Neural crest cell (in vitro differentiated cells): ENCODE measurements at places on chromosomes 6 and 20.

- peak; percentile 47 for DNase-seq
- H3K27me3 ChIP-seq: peaks cover 87% of the 10 kb centered on the region
- H3K4me1 ChIP-seq: peaks cover 4% of the 10 kb centered on the region
- H3K36me3 ChIP-seq: no peaks in the 10 kb centered on the region
- no peak overlapping the region for H3K27ac ChIP-seq
Measured at GRCh38 chr20:33211817-33212424, 5.2 kb upstream of the BPIFA3 start.

DNA sequence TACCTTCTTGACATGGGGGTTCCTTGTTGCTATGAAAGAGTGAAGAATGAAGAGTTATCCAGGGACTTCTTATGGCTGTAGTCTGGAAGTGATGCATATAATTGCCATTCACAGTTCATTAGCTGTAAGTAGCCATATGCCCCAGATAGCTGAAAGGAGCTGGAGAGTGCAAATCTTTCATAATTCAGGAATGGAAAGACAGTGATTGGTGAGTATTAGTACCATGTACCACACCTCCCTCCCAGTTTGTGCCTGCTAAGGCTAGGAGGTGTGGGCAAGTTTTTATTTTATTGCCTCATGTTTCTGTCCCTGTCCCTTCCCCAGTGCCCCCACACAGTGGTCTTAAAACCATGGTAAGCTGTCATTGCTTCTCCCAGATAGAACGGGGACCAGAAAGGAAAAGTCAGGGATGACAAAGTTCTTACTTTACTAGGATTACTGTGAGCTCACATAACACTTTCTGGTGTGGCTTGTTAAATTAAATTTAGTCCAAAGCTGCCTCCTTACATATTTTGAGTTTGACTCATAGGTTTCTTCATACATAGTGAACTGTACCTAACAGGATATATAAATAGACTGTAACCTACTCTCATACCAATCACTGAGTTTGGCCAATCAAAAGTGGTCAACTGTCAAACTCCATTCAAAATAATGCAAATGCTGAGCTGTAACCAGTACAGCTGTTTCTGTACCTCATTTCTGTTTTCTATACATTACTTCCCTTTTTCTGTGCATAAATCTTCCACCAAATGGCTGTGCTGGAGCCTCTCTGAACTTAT, 119.4 kb downstream of the RFPL4B start:
- peaks cover 3% of the 10 kb centered on the region for H3K36me3 ChIP-seq
- H3K4me3 ChIP-seq: no peak overlapping the region
- H3K27me3 ChIP-seq: no peaks in the 10 kb centered on the region
- DNase-seq: no peak

DNA sequence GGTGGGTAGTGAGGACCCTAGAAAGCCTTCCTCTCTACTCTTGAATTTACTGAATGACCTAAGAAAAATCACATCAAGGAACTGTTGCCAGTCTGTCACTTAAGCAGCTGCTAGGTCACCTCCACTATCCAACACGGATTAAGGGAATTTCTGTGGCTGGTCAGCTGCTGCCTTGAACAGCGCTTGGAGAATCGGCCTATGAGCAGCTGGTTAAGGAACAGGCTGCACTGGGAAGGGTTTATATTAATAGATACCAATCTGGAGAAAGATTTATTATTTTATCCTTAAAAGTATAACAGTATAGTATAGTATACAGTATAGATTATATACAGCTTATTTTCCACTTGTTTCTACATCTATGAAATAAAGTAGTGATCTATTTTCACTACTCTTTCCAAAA, 6.5 kb downstream of the PTPRK start:
- peaks cover 43% of the 10 kb centered on the region for H3K4me1 ChIP-seq
- H3K36me3 ChIP-seq: no peaks in the 10 kb centered on the region
- H3K27ac ChIP-seq: no peak overlapping the region
- H3K27me3 ChIP-seq: peaks cover 15% of the 10 kb centered on the region

- H3K36me3 ChIP-seq: no peaks in the 10 kb centered on the region
- H3K27ac ChIP-seq: no peak overlapping the region
- no peak overlapping the region for H3K4me3 ChIP-seq
- no peak for DNase-seq
- no peaks in the 10 kb centered on the region for H3K4me1 ChIP-seq
- no peaks in the 10 kb centered on the region for H3K27me3 ChIP-seq
Measured at GRCh38 chr6:121382467-121383121, 48.3 kb upstream of the TBC1D32 start.

DNA sequence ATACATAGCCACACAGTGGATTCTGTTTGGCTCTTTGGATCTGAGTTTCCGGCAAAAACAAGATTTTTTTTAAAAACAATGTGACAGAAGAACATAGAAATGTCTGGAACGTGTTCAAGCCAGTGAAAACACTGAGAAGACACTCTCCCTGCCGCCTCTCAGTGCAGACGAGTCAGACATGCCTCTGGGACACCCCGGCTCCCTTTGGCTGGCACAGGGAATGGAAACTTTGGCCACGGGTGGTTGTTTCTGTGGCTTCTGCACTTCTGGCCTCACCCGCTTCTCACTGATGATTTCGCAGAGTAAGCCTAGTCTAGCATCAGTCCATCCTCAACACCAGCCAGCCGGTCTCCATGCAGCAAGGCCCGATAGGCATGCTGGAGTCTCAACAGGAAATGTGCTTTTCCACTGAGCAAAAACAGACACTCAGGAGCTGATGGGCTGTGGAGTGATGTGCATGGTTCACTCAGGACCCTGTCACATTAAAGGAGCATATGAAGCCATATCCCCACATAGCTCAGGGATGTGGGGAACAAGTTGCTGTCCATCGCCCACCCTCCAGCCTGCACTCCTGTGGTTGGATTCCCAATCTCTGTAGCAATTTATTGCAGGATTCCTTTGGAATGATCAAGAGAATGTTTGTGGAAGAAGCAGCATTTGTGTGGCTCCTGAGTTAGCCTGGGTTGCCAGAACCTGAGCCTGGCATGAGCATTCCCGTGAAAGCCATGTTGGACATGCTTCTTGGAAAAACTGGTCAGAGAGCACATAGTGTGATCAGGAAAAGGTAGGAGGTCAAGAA, 262.0 kb upstream of the RIN2 start:
- no peak for DNase-seq
- H3K36me3 ChIP-seq: no peaks in the 10 kb centered on the region
- H3K27ac ChIP-seq: no peak overlapping the region
- no peaks in the 10 kb centered on the region for H3K4me1 ChIP-seq

GRCh38 chr6:64807785-64808184, 899.2 kb downstream of the EYS start:
- no peak overlapping the region for H3K27ac ChIP-seq

- no peaks in the 10 kb centered on the region for H3K36me3 ChIP-seq
- no peak overlapping the region for H3K4me3 ChIP-seq
- no peaks in the 10 kb centered on the region for H3K27me3 ChIP-seq
- H3K27ac ChIP-seq: no peak overlapping the region
- DNase-seq: no peak
Measured at GRCh38 chr6:82076916-82077315, 170.6 kb downstream of the IBTK start.

DNA sequence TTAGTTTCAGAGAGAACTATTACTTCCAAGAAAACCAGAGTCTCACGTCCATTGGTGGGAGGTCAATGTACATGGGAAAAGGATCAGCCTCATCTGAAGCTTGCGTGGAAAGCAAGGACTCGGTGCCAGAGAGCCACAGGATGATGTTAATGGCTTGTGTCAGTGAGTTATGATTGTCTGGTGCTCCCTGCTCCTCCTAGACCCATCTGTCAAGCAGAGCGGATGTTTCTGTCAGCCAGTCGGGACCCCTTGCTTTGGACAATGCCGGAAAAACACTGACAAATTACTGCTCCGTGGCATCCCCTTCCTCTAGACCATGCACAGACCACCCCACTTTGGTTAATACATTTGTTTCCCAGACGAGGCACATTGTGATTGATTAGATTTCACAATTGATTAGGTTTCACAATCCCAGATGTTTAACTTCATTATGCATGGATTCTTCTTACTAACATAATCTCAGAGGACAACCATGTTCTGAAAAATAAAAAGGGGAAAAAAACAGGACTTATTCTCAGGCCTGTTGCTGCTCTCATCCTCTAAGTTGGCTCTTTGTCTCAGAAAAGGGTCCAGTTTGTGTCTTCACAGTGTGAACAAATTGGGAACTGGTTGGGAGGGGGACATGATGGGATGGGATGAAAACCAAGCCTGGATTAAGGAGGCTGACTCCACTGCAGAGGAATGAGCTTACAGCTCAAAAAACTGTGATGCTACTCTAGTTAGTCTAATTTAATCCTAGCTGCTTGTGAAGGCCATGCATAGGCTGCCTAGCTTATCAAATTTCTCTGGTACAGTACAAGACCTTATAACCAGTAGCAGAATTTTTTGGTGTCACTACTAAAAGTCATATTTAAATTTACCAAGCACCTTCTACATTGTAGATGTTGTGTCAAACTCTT, 51.9 kb downstream of the UNC5CL start:
- peaks cover 7% of the 10 kb centered on the region for H3K4me1 ChIP-seq
- no peak overlapping the region for H3K4me3 ChIP-seq
- no peaks in the 10 kb centered on the region for H3K36me3 ChIP-seq
- no peaks in the 10 kb centered on the region for H3K27me3 ChIP-seq
- DNase-seq: no peak

DNA sequence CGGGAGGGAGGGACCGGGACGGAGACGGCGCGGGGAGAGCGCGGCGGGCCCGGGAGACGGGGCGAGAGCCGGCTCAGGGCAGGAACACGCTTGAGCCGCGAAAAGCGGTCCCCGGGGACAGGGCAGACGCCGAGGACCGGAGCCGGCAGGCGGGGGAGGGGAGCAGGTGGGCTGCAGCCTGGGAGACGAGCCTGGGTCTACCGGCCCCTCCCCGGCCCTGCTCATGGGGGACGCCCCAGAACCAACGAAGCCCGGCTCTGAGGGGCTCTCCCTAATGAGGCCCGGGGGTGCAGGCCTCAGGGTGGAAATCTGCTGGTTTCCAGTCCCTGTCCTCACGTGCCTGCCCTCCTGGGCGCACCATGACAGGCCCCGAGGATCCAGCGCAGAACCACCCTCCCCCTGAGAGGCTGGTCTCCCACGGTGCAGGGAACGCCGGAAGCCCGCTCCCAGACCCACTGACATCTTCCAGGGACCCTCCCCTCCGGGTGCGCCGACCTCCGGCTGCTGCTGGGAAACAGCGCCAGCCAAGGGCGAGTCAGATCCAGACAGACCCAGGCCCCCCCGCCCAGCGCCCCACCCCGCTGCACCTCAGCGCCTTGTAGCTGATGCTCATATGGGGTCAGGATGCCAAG, 571 bp upstream of the EEF1A2 start:
- H3K4me3 ChIP-seq: no peak overlapping the region
- peaks cover 47% of the 10 kb centered on the region for H3K27me3 ChIP-seq
- peaks cover 2% of the 10 kb centered on the region for H3K36me3 ChIP-seq
- H3K4me1 ChIP-seq: peaks cover 5% of the 10 kb centered on the region
- DNase-seq: no peak
- H3K27ac ChIP-seq: no peak overlapping the region

DNA sequence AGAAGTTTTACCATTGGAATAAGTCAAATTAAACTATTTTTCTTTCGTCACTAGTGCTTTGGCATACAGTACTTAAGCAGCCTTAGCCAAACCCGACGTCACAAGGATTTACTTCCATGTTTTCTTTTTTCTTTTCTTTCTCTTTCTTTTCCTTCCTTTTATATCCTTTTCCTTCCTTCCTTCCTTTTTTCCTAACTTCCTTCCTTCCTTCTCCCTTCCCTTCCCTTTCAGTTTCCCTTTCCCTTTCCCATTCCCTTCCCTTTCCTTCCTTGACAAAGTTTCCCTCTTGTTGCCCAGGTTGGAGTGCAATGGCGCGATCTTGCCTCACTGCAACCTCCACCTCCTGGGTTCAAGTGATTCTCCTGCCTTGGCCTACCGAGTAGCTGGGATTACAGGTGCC, 9.9 kb downstream of the ULBP3 start:
- no peaks in the 10 kb centered on the region for H3K4me1 ChIP-seq
- peaks cover 33% of the 10 kb centered on the region for H3K36me3 ChIP-seq
- no peak overlapping the region for H3K4me3 ChIP-seq
- no peak for DNase-seq
- no peak overlapping the region for H3K27ac ChIP-seq

DNA sequence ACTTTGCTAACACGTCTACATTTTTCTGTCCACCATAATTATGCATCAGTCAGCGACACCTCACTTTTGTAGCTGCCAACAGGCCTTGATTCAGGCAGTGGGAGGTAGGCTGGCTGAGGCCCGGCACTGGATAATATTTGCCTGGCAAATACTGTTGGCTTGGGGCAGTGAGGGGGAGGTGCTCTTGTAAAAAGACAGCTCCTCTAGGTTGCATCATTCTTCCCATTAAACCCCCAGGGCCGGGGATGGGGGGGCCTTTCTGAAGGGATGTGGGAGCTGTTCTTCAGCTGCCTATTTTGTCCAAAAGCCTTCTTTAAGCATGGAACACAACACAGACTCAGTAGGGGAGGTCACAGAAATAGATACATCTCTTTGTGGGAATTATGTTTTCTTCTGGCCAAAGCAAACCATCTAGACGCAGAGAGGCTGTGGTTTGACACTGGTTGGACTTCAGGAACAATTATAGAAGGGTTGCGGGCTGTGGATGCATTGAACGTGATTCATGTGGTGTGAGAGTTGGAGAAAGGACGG, 338.3 kb upstream of the NT5E start:
- H3K36me3 ChIP-seq: no peaks in the 10 kb centered on the region
- DNase-seq: no peak
- no peak overlapping the region for H3K4me3 ChIP-seq
- peaks cover 6% of the 10 kb centered on the region for H3K4me1 ChIP-seq
- H3K27me3 ChIP-seq: peaks cover 3% of the 10 kb centered on the region

DNA sequence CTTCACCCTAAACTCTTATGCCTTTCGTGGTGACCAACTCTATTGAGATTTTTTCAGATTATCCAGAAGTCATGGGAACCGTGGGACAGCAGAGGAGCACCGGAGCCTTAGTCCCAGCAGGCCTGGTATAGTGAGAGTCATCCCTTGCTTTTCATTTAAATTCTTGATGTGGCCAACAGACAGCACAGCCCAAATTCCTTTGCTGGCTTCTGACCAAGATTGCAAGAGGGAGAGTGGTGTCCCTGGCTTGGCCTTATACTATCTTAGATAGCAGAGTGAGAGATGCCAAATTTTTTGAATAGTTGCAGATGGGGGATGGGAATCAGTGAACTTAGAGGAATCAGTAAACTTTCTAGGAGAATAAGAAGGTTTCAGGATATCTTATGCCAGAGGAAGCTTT, 7.8 kb downstream of the STX11 start:
- DNase-seq: no peak
- H3K27me3 ChIP-seq: peaks cover 25% of the 10 kb centered on the region
- no peak overlapping the region for H3K4me3 ChIP-seq
- H3K36me3 ChIP-seq: no peaks in the 10 kb centered on the region
- H3K27ac ChIP-seq: no peak overlapping the region
- peaks cover 8% of the 10 kb centered on the region for H3K4me1 ChIP-seq

- no peak overlapping the region for H3K4me3 ChIP-seq
- H3K4me1 ChIP-seq: peaks cover 3% of the 10 kb centered on the region
- no peak overlapping the region for H3K27ac ChIP-seq
- peaks cover 16% of the 10 kb centered on the region for H3K36me3 ChIP-seq
Measured at GRCh38 chr6:44976677-44977641, 351.2 kb upstream of the RUNX2 start.

GRCh38 chr6:7541175-7542064, at the start of gene DSP:
Gene DSP, plus strand, starts transcription at chr6:7541671. Its CDS starts 245 bp downstream, at chr6:7541916.
- H3K4me3 ChIP-seq: peak within 1 kb of the TSS; percentile 86
- H3K4me1 ChIP-seq: peaks cover 18% of the 10 kb centered on the region
- peaks cover 91% of the 10 kb centered on the region for H3K27me3 ChIP-seq

GRCh38 chr6:170036916-170037315, 254.0 kb downstream of the DLL1 start:
- peaks cover 35% of the 10 kb centered on the region for H3K4me1 ChIP-seq
- H3K27ac ChIP-seq: no peak overlapping the region
- no peak for DNase-seq
- peaks cover 7% of the 10 kb centered on the region for H3K27me3 ChIP-seq
- no peak overlapping the region for H3K4me3 ChIP-seq
